AG04450 (cell line): ENCODE measurements at places on chromosomes 4 and X.

- DNase-seq: no peak
Measured at GRCh38 chr4:84666439-84666838, 83.5 kb downstream of the CDS1 start.

DNA sequence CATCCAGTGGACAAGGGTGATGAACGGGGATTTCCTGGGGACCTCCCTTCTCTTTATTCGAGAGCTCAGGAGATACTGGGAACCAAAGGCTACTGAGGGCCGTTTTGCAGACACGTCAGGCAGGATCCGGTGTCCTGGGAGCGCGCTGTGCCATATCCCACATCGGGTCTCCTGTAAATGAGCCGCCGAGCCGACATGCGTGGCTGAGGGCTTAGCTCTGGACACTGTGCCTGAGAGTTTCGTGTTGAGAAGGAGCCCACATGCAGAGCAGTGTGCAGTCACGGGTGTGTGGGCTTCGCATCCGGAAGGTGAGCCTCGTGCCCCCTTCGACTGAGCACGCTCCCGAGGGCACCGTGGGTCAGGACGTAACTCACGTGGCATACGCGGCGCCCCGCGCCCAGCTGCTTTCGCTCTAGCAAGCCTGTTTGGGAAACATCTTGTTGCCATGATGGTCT lies 28.5 kb upstream of the HGFAC start:
- DNase-seq: no peak

- peak; percentile 51 for DNase-seq
Measured at GRCh38 chr4:38062088-38062775, 102.0 kb downstream of the PTTG2 start.

GRCh38 chr4:187422655-187423054 lies 572.9 kb upstream of the ZFP42 start:
- DNase-seq: no peak

- no peak for DNase-seq
Measured at GRCh38 chr4:55980725-55981124, 32.0 kb downstream of the CEP135 start.

DNA sequence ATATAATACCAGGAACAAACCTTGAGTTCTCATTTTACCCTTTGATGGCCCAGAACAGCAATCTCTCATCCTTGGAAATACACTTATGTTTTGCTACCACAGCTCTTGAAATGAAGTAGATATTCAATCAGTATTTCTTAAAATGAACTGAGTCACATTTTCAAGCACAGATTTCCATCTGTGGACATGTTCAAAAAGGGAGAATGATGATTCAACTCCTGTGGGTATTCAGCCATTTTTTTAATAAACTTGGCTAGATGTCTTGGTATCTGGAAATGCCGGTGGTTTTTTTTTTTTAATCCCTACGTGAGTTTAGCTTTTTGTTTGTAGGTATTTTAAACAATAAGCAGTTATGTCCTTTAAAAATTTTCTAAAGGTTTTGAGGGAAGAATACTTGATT lies 64.2 kb upstream of the TRPC5OS start:
- no peak for DNase-seq

GRCh38 chr4:145565328-145565727 lies 53.9 kb upstream of the MMAA start:
- DNase-seq: no peak

- no peak for DNase-seq
Measured at GRCh38 chr4:145840162-145840768, 98.4 kb downstream of the ZNF827 start.

DNA sequence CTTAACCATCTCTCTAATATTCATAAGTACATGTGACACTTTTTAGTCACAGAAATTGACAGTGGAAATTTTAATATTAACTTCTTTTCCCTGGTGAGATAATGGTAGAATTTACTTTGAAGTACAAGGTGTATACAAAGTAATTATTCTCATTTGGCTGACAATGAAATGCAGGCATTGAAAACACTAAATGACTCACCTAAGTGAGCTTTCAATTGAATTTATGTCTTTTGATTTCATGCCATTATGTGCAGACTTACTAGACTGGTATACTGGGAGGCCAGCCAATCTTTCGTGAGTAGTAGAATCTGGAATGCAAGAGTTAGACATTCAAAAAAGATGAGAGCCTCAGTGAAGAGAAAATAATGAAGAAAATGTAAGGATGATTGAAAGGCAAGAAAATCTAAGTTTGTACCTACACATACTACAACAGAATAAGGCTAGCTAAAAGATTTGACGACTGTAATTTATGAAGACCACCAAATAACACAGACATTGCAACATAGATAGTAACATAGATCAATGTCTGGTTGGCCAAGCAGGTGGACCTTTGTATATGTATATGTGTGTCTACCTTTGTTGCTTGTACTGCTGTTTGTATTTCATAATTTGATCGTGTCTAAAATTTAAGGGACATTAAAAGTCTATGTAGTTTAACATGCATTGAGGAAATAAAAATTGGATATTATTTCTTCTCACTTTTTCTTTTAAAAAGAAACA lies 459.7 kb downstream of the IL15 start:
- peak; percentile 85 for DNase-seq

- DNase-seq: no peak
Measured at GRCh38 chr4:159178979-159179969, 76.4 kb downstream of the RAPGEF2 start.

GRCh38 chrX:108159028-108159670 lies 67.6 kb downstream of the ATG4A start:
- DNase-seq: no peak

DNA sequence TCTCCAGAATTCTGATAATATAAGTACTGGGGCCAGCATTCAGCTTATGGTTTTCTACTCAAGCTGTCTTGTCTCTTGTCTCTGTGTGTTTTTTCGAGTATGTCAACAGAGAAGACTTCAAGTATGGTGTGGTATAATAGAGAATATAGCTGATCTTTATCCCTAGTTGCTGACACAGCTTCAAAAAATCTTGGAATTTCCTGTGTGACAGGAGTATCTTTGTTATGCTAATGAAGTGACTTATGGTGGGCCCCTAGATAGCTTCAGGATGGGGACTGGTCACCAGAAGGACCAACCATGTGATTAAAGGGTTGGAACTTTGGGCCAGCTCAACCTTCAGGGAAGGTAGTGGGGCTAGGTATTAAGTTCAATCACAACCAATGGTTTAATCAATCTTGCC lies 2.9 kb downstream of the GPRASP3 start:
- no peak for DNase-seq

DNA sequence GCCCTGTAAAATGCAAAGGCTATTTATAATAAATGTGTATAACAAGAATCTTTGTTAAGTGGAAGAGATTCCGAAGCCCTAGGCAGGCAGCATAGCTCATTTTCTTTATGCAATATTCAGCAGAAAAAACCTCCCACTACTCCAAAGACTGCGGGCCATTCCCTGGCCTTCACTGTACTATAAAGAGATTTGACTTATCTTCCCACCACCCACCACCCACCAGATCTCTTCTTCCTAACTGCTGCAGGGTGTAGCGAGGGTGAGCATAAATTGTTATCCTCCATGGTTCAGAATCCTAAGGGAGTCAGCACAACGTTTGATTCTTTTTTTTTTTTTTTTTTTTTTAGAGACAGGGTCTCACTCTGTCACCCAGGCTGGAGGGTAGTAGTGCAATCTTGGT lies 114.8 kb downstream of the NSUN7 start:
- no peak for DNase-seq

DNA sequence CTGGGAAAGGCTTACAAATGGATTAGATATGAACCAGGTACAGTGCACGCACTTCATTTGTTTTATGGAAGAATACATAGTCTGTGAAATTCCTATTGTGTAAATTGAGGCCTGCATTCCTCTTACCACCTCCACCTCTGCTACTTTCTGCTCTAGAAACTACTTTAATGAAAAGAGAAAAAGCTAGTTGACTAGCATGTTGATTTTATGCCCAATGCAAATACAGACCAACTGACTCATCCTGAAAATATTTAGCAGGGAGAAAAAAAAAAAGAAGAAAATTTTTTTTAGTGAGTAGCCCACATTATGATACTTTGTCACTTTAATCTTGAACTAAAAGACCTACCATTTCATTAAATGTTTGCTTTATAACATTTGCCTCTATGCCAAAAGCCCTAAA lies 41.2 kb downstream of the DCLK2 start:
- DNase-seq: no peak

DNA sequence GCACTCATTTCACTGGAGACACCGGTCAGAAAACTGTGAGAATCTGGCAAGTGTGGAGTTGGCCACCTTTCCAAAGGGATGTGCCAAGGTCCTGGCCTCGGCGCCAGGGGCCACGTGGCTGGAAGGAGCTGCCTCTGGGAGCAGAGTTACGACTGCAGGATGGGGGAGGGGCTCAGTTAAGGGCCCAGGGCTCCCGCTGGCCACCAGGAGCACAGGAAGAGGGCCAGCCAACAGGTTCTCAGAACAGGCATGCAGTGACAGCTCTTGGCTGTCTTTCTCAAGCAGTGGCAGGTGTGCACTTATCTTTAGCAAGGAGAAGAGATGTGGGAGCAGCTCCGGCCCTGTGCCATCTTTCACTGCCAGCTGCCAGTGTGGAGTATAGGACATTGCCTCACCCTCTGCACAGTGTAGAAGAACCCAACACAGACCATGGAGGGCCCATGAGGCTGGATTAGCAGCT lies 115.9 kb upstream of the RBPJ start:
- DNase-seq: no peak

DNA sequence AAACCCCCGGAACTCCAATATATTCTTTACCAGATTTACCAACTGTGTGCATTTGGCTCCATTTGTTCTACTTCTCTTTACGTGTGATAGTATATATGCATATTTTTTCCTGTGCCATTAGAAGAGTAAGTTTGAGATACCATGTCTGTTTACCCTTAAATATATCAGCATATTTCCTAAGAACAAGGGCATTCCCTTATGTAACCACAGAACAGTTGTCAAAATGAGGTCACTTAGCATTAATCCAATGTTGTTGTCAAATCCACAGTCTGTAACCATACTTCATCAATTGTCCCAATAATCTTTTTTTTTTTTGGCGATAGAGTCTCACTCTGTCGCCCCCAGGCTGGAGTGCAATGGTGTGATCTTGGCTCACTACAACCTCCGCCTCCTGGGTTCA lies 55.2 kb downstream of the TBC1D14 start:
- no peak for DNase-seq

DNA sequence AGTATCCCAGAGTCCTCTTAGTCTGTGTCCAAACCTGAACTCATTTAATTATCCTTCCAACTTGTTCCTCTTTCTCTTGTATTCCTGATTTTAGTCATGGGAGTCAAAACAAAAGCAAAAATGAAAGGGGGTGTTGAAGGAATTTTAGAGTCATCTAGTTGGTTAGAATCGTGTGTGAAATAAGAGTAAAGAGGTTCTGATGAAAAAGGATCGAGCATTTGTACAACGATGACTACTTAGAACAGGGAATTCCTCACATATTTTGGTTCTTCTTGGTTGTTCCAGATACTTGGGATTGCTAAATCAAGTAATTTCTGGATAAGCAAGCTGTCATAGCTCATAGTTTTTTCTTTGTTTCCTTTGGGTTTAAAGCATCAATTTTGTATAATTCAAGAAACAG lies 194.4 kb downstream of the BCOR start:
- DNase-seq: no peak

GRCh38 chr4:147463065-147463464 lies 17.8 kb upstream of the EDNRA start:
- no peak for DNase-seq

- no peak for DNase-seq
Measured at GRCh38 chrX:124592744-124593143, 246.4 kb downstream of the SH2D1A start.

DNA sequence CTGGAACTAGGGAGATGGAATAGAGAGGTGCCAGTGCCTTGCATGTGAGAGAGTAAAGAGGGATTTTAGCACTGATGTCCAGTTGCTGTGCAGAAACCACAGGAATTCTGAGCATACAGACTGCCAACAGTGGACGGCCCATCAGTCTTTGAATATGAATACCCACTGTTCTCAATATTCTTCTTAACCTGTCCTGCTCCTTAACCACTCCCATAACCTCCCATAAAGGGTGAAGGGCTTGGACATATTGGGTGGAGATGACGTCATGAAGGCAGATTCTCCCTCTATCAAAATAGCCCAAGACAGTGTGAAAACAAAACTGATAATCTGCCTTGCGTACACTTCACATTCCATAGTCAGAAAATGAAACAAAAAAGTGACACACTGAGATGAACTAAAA lies 1313.7 kb upstream of the PABPC4L start:
- no peak for DNase-seq

DNA sequence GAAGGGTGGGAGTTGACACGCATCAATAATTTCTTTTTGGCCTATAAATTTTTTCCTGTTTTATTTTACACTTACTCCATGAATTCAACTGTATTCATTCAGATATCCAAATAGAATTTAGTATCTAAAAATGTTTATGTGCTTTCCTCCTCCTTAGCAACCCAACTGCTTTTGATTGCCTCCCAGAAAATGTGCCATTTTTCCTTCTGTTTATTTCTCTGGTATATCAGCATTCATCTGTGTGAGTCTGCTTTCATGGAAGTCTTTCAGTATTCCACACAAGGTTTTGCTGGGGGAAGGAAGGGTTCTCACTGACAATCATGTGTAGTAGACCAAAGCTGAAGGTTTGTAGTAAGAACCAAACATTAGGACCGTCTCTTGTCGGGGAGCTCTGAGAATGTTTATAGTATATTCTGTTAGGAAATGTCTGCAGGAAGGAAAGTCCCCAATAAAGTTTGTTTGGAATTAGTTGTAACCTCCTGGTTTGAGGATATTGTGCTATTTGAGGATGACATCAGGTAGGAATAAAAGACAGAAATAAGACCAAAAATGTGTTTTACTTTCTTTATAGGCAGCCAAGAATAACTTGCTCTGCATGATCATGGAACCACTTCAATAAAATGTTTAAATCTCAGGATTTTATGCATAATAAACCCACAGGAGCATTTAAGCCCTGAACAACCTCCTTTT lies 673.6 kb upstream of the INTU start:
- no peak for DNase-seq

- no peak for DNase-seq
Measured at GRCh38 chrX:42673301-42673810, 104.6 kb downstream of the PPP1R2C start.

DNA sequence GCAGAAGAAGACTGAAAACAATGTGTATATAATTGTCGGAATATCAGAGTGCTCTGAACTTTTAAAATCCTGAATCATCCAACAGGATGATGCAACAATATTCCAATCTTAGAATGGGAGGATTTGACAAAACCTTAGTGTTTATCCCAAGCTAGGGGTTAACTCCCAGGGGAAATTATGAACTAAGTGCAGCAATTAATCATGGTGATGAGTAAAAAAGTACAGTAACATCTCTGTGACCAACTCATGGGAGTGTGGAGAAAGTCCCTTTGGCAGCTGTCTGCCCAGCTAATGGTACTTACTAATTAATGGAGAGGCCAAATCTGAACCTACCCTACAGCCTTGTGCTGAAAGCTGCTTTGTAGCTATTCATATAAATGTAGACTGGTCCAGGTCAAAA lies 257.6 kb upstream of the DDX53 start:
- DNase-seq: no peak

GRCh38 chrX:150449313-150449712 lies 86.2 kb downstream of the MAMLD1 start:
- no peak for DNase-seq
